ENCODE measurements at places on chromosomes 12 and 14.
A peak's percentile ranks its signal among the peaks of the same experiment; 100 is the strongest.

GRCh38 chr12:105338966-105339365 lies 8.5 kb downstream of the C12orf75 start:
- no peak for DNase-seq

- DNase-seq = no peak
These were observed 241.3 kb upstream of the TMEM132C start for GRCh38 chr12:128025589-128026245.

GRCh38 chr12:116314477-116314876 lies 37.0 kb upstream of the MED13L start:
- DNase-seq = no peak

DNA sequence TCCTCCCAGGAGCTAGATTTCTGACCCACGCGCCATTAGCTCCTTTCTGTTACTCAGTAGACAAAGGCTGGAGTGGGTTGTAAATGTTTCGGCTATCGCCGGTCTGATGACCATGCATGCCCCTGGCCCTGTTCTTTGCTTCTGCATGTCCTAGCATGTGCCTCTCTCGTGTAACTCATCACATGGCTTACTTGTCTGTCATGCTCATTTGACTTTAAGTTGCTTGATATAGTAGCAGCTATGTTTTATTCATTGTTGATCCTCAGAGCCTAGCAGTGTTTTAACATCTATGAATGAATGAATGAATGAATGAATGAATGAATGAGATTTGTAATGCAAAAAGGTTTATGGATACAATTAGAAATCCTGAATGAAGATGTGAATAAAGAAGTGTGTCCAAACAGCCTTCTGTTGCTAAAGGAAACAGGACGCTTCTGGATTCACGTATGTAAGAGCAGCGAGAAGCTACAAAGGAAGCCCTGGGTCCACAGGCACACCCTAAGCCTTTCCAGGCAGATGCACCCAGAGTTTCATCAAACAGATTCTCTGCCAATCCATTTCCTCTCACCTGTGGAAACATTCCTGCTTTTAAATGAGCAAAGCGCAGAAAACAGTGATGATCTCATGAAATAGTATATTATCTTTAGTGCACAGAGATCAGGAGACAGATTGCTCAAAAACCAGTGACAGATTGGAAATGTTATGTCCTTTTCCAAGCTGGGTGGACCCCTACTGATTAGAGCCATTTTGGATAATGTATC lies 3.4 kb downstream of the GSG1 start:
- DNase-seq = no peak

DNA sequence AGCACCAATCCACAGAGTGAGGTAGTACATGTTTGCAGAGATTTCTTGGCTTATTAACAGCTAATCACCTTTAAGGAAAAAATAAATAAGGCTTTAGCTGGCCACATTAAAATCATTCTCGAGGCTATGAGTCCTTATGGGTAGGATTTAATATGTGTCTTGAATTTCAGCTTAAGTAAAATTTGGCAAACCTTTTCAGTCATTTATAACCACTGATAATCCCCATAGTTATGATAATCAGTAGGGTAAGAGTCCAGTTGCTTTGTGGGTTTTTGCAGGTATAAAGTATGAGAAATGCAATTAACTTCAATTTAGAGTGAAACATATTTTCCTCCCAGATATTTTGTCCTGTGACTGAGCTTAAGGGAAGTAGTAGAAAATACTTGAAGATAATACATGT lies 1458.9 kb upstream of the FLRT2 start:
- DNase-seq = no peak

DNA sequence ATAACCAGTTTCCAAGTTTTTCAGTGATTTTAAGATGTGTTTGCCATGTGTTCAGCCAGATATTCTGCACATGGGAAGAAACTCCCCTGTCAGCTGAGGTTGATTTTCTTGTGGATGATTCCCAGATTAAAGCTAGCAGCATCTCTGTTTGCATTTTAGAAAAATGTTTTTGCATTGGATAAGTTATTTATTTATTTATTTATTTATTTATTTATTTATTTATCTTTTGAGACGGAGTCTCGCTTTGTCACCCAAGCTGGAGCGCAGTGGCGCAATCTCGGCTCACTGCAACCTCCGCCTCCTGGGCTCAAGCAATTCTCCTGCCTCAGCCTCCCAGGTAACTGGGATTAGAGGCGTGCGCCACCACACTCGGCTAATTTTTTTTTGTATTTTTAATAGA lies 2.8 kb downstream of the ACOT4 start:
- no peak for DNase-seq

- no peak for DNase-seq
These were observed 53.1 kb downstream of the PARP11 start for GRCh38 chr12:3820122-3820521.

GRCh38 chr14:92475451-92476187 lies 38.0 kb upstream of the RIN3 start:
- DNase-seq = no peak

DNA sequence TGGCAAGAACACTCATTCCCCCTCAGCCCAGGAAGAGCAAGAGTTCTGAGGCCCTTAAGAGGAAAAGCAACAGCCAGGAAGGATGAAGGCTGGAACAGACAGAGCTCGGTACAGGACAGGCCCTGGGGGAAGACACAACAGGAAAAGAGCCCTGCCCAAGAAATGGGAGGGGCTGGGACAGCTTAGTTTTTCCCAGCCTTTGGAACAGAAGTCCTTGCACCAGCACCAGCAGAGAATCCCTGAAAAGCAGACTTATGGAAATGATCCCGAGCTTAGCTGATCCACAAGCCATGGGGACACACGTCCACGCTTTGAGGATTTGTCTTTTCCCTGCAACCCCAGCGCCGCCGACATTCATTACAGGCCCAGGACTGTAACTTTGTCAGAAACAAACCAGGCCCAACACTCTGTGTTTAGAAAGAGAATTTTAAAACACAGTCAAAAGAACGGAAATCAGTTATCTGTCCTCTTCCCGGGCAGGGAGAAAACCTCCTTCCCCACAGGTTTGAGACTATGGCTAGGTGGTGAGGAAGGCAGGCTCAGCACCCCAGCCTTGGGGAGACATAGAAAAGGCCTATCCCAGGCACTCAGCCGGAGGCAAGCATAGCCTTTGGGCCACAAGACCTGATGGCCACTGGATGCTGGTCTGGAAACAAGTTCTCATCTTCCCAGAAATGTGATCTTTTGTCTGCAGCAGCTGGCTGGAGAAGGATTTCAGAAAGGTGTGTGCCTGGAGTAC lies 4.0 kb upstream of the AVIL start:
- no peak for DNase-seq

DNA sequence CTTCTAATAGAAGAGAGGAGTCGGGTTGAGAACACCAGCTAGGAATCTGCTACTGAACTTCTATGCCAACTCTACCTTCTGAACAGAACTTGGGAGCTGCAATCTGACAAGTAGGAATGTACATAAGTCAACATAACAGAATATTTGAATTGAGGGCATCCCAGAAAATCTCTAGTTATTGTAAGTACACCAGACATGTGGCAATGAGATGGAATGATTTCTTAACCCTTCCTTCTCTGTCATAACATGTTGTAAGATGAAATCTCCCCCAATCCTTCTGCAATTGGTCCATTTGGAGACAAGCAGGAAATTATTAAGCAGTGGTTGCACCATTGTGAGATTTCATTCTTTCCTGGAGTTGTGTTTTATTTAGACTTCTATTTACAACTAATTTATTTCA lies 68.7 kb upstream of the TMPO start:
- DNase-seq = no peak

DNA sequence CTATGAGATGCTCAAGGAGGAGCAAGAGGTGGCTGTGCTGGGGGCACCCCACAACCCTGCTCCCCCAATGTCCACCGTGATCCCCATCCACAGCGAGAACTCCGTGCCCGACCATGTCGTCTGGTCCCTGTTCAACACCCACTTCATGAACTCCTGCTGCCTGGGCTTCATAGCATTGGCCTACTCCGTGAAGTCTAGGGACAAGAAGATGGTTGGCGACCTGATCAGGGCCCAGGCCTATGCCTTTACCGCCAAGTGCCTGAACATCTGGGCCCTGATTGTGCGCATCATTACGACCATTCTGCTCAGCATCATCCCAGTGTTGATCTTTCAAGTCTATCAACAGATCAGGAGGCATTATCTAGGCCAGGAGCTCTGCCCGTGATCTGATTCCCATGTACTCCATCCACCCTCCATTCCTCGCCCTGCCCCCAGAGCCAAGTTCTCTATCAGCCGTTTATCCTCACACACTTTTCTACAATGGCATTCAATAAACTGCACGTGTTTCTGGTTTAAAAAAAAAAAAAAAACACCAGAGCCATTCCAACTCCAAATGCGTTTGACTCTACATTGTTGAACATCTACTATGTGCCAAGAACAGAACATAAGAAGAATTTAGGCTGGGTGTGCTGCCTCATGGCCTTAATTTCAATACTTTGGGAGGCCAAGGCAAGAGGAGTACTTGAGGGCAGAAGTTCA lies 17.5 kb downstream of the ATXN2 start:
- no peak for DNase-seq

- DNase-seq = peak; percentile 76
These were observed at the start of gene TRAF3 for GRCh38 chr14:102776761-102777710. TRAF3 (plus strand) TSS chr14:102777449; CDS start chr14:102870202, 92,753 bp downstream.

- DNase-seq = no peak
These were observed 18.0 kb upstream of the APPL2 start for GRCh38 chr12:105253866-105254513.

DNA sequence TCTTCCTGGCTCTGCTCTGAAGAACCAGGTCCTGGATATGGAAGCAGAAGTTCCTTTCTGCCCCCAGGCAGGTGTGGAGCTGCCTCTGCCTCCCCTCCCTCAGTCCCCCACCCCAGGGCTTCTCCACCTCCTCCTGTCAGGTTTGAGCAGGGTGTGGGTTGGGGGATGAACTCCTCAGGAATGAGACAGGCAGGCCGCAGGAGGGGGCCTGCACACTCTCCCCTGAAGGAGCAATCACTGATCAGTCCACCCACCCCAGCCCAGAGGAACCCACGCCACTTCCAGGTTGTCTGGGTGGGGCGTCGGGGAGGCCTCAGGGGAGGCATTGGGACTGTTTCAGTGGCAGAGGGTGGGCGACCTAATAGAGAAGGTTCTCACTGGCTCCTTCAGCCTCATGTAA lies 26.6 kb downstream of the FAIM2 start:
- no peak for DNase-seq

GRCh38 chr14:76098047-76098446 lies 53.7 kb upstream of the GPATCH2L start:
- DNase-seq = no peak

- no peak for DNase-seq
These were observed 465.9 kb downstream of the BCAT1 start for GRCh38 chr12:24482882-24483604.

DNA sequence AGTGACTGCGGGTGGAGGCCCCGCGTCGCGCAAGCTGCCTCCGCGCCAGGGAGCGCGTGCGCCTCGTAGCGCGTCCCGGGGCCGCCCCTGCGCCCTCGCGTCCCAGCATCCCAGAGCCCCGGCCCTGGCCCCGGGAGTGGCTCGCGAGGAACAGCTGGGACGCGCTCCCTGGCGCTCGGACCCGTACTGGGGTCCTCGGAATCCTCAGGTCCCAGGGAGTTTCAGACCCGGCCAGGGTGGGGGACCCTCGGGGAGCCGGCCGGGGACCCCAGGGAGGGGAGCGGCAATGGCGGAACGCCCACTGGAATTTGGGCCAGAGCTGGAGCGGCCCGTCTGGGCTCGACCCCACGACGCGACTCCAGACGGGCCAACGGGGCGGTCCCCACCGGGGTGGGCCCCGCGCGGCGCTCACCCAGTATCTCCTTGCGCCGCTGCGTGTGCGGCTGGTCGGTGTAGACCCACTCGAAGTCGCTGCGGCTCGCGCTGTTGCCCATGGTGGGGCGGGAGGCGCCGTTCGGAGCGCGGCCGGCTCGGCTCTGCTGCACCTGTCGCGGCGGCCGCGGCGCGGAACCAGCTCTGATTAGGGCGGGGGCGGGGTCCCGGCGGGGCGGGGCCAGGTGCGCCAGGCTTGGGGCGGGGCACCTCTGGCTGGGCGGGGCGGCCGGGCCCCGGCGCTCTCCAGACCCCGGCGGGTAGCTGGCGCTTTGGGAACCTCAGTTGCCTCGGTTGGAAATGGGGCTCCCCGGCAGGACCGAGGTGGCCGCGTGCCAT lies at the start of gene DEGS2:
DEGS2 (minus strand) TSS at position 552 of the 771 bp plus-strand sequence; CDS start at position 494, 58 bp downstream.
- no peak for DNase-seq

DNA sequence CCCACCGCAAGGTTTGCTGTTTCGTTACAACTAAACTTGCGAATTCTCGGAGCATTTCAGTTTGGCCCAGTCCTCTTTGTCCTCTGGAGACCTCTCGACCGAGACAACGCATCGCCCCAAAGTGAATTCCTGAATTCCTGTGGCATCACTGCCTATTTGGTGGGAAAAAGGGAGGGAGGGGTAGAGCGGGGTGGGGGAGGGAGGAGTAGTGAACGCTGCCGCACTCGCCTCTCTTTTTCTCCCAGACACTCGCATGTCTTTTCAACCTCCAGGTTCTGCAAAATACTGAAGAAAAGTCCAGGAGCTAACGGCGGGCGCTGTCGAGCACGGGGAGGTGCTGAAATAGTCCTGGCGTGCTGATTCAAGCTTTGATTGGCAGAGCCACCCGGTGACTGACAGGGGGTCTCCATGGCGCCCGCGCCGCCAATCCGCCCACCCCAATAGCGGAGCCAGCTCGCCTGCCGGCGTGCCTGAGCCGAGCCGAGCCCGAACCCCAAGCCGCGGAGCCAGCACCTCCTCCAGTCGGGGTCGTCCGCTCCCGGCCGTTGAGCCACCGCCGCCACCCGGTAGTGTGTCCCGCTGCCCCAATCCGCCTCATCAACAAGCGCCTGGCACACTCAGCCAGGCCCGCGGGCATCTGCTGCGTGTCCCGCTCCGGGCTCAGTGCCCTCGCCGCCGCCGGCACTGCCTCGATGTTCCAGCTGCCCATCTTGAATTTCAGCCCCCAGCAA lies at the start of gene SIX6:
SIX6 (plus strand) TSS at position 440 of the 731 bp plus-strand sequence; CDS start at position 693, 253 bp downstream.
- DNase-seq = no peak

GRCh38 chr12:110742718-110743570 lies at the start of gene PPP1CC:
PPP1CC (minus strand) TSS chr12:110742891; CDS start chr12:110742707, 184 bp downstream.
- DNase-seq = peak; percentile 75

DNA sequence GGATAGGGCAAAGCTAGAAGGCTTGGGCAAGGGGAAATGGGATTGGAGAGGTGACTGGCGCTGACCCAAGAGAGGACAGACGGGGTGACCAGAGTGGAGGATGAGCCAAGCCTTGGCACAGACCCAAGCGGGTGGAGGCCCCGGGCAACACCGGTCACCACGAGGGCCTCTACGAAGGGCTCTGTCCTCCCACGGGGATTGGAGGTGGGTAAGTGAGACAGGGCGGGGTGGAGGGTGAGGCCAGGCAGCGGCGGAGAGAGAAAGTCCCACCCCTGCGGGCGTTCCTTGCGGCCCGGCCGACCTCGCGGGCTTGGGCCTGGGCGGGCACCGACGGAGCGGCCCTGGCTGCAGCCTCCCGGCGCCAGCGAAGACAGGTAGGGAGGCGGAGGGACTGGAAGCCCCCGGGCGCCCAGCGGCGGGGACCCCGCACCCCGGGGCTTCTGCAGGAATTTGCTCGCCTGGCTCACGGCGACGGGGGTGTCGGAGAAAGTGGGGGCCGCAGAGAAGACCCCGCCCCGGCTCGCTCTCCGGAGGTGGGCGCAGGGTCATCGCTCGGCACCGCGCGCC lies at the start of gene PAPLN:
PAPLN (plus strand) TSS at position 288 of the 567 bp plus-strand sequence. CDS start 2,273 bp downstream, outside the sequence.
- DNase-seq = no peak

DNA sequence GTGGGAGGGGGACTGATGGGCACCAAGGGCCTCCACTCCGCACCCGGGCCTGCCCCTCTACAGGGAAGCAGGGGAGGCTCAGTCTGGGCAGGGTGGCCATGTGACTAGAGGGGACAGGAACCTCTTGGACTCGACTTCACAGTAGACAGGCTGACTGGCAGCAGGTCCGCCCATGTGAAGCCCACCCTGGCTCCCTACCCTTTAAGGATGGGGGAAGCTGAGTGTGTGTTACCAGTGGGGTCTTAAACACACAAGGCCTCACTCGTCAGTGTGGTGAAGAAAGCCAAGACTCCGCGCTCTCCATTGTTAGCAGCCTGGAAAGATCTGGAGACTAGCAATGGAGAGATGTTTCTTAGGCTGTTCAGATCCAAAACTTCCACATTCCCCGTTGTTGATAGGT lies 52.4 kb downstream of the ANAPC7 start:
- no peak for DNase-seq

All from stimulated activated CD8-positive, alpha-beta memory T cell treated with anti-CD3 and anti-CD28 coated beads, Interleukin-4, amount 100 ng/mL, for 1 hour (primary cell).